ENCODE measurements at places on chromosomes 3 and 15. TPM values are rescaled to one million over a fixed set of nuclear protein-coding genes. Genes with fewer than 3 reads are reported as not detected.

- DNase-seq = peak; percentile 32
These were observed 395 bp downstream of the ZFAND6 start for GRCh38 chr15:80059786-80060355.

- DNase-seq = no peak
These were observed 71.6 kb downstream of the ADCY5 start for GRCh38 chr3:123377243-123377740.

GRCh38 chr3:129650256-129650872 is 43.9 kb upstream of the PLXND1 start:
- peak; percentile 65 for DNase-seq

DNA sequence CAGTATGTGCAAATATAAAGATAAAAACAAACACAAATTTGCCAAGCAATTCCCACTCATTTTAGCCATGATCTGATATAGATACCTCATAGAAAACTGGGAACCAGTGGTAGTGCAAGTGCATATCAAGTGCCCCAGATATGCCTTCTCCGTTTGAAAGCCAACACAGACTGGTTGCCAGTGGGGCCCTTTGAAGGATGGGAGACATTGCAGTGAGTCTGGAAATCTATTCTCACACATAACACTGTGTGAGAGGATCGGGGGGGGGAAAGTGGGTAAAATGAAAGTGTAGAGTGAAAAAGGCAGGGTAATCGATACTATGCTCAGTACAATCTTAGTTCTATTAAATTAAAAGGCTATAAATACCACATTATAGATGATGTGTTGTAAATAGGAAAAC is 83.0 kb downstream of the CBLB start:
- DNase-seq = no peak

HTR3E gene
- not detected for total RNA-seq

C3orf85 gene
- total RNA-seq = not detected

ANKDD1A gene
- total RNA-seq = 8.1 TPM
